ENCODE measurements at places on chromosomes 3 and 15.

DNA sequence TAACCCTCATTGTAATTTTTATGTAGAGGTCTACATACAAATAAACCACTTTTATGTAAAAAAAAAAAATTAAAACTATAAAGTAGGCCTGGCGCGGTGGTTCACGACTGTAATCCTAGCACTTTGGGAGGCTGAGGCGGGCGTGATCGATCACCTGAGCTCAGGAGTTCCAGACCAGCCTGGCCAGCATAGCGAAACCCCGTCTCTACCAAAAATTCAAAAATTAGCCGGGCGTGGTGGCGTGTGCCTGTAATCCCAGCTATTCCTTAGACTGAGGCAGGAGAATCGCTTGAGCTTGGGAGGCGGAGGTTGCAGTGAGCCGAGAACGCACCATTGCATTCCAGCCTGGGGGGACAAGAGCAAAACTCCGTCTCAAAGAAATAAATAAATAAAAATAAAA lies 766 bp upstream of the SLC12A6 start:
- no peak for DNase-seq

GRCh38 chr3:124597273-124597672 lies 133.0 kb upstream of the UMPS start:
- DNase-seq = no peak

DNA sequence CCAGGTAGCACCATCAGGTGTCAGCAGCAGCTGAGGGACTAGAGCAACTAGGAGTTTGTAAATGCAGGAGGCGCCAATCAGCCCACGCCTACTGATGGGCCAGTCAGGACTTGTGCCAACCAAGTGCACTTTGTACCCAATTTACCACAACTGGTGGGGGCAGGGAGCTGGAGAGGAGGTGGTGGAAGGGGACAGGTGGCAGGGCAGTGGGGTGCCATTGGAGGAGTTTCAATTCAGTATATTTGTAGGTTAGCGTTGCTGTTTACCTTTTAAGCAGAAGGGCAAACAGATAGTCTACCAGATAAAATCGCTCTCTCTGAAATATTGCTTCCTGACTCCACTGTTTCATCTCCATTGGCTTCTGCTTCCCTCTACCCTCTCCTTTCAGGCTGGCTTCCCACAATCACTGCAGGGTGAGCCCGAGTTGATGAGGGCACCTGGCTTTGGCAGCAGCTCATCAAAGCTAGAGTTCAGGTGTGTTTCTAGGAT lies 75.7 kb downstream of the TRIM69 start:
- no peak for DNase-seq

GRCh38 chr3:127573912-127574311 lies 16.6 kb downstream of the TPRA1 start:
- DNase-seq = no peak

- no peak for DNase-seq
Observed at GRCh38 chr15:74170875-74171578, 2.5 kb upstream of the ISLR start.

- no peak for DNase-seq
Observed at GRCh38 chr3:105137911-105138310, 228.8 kb upstream of the ALCAM start.

- DNase-seq = no peak
Observed at GRCh38 chr3:49721896-49722781, 1.6 kb downstream of the GMPPB start.

DNA sequence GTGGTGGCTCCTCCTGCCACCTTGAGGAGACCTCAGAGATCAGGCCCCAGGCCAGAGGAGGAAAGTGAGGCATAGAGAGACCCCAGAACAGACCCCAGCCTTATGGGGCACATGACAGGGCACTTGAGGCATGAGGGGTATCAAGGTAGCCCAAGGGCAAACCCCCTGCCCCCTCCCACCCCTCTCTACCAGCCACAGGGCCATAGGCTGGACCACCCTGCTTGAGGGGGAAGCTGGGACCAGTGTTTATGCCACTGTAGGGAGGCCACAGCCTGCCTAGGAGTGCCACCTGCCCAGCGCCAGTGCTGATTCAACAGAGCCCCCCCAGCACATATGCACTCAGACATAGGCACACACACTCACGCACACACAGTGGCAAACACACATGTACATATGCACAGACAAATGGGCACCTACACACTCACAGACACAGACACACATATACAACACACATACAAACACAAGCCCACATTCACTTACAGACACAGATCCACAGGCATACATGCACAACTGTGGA lies 10.3 kb downstream of the MYL3 start:
- DNase-seq = no peak

- no peak for DNase-seq
Observed at GRCh38 chr15:62770111-62770660, 272.4 kb upstream of the TPM1 start.

DNA sequence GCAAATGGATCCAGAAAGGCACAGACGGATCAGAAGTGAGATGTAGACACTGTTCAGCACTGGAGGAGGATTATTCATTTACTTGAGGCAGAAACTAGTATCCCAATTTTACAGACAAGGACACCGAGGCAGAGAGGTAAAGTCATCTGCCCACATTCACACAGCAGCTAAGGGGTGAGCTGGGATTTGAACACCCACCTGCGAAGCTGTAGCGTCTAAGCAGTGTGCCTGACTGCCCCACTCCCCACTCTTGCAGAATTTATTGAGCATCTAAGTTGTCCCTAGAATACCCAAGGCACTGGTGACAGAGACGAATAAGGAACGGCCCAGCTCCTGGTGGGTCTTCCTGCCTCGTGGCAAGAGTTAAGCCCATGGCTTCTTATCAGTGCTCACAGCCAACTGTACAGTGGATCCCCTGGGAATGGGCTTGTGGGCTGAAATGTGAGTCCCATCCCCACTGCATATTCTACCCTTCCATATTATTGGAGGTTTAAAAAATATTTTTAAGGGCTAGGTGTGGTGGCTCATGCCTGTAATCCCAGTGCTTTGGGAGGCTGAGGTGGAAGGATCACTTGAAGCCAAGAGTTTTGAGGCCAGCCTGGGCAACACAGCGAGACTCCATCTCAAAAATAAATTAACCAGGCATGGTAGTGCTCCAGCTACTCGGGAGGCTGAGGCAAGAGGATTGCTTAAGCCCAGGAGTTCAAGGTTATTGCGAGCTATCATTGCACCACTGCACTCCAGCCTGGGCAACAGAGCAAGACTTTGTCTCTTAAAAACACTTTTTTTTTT lies 77.6 kb downstream of the IQSEC1 start:
- no peak for DNase-seq

- no peak for DNase-seq
Observed at GRCh38 chr3:86658876-86659275, 332.1 kb downstream of the VGLL3 start.

- no peak for DNase-seq
Observed at GRCh38 chr3:136783708-136784191, 31.6 kb upstream of the STAG1 start.

GRCh38 chr3:138907539-138907938 lies 39.4 kb downstream of the FOXL2 start:
- no peak for DNase-seq

DNA sequence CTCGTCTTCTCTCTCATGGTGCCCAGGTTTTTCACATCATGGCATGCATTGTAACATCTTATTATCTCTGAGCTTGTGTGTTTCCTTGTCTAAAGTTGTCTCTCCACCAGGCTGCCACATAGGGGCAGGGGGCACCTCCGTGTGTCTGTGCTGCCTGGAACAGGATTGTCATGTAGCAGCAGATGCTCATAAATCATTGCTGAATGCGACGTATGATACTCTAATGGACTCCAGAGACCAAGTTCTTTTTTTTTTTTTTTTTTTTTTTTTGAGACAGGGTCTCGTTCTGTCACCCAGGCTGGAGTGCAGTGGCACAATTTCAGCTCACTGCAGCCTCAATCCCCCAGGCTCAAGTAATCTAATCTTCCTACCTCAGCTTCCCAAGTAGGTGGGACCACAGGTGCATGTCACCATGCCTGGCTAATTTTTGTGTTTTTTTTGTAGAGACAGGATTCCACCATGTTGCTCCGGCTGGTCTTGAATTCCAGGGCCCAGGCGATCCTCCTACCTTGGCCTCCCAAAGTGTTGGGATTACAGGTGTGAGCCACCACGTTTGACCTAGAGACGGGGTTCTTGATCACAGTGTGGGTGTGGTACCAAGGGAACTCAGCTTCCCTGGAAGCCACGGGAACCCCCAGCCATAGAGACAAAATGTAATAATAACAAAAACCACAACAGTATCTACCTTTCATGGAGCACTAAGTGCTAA lies 4.7 kb upstream of the DNASE1L3 start:
- no peak for DNase-seq

DNA sequence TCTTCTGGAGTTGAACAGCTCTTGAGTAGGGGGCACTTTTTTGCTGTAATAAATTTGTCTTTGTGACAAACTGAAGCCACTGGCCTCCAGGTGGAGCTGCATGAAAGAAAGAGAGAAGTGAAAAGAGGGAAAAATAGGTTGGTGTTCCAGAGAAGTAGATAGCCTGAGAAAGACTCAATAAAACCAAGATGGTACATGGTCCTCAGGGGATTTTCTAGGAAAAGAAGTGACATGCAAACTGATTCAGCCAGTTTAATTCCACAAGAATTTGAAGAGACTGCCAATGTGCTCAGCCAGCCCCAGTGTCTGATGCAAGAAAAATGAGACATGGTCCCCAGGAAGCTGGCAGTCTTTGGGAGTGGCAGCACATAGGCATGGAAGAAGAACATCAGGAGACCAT lies 152.7 kb downstream of the CD47 start:
- DNase-seq = peak; percentile 45

- no peak for DNase-seq
Observed at GRCh38 chr15:40952301-40952900, 870 bp upstream of the CHAC1 start.

- DNase-seq = no peak
Observed at GRCh38 chr3:123679712-123680386, 95.0 kb upstream of the HACD2 start.

- no peak for DNase-seq
Observed at GRCh38 chr3:193262707-193263106, 21.7 kb downstream of the PLAAT1 start.

DNA sequence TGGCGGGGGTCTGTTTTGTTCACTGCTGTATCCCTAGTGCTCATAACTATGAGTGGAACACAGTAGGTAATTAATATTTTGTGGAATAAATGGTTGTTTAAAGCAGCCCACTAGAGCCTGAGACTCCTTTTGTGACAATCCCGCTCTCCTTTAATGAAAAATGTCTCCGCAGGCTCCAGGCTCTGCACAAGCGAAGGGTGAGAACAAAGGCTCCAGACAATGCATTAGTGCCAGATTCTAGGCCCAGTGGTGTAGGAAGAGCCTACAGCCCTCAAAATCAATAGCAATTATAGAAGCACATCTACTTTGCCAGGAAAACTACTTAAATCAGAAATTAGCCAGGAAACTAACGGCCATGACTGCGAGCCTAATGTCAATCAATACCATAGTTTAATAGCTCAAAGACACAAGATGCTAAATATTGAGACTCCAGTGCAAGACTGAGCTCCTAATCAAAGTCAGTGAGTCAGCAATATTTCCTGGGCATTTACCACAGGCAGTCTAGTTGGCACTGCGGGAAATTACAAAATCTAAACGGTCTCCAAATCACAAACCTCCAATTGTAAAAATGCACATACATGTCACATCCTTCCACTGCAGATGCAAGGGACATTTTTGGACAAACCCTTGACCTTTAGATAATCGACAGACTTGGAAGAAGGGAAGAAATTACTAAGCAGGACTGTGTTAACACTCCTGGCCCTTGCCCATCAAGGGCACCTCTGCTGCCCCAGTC lies 2.3 kb downstream of the ANXA2 start:
- no peak for DNase-seq

DNA sequence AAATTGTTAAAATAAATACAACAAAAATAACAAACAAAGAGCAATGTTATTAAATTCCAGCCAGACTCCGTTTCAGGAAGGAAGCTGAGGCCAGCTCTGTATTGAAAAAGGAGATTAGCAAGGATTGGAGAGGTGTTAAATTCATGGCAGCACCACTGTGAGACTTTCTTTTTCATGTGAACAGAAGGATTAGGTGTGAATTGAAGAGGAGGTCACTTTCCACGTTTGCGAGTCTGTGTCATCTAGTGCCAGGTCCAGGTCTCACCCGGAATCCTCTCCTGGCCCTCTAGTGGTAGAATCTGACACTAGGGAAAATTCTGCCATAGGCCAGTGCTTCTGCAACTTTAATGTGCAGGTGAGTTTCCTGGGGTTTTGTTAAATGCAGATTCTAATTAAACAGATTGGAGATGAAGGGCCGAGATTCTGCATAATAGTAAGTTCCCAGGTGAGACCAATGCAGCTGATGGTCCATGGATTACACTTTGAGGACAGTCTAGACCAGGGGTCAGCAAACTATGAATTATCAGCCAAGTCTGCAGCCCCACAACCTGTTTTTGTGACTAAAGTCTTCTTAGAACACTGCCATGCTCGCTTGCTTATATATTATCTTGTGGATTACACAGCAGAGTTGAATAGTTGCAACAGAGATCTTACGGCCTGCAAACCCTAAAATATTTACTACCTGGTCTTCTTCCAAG lies 9.2 kb upstream of the SLC6A1 start:
- DNase-seq = no peak

GRCh38 chr15:26887926-26888666 lies 21.2 kb downstream of the GABRA5 start:
- no peak for DNase-seq

DNA sequence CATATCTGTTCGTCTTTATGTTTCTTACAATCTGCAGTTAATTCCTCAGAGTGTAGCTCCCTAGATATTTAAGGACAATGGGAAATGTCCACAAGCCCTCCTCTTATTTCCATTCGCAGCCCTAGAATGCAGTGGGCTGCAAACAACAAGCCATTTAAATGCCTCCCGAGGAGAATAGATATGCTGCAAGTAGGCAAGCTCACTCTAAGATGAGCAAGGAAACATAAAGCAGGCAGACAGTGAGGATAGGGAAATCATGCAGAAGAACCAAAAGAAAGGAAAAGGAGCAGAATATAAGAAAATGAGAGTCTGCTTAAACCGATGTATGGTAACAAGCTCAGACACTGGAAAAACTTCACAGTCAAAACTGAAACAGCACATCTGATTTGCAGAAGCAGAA lies 561.9 kb downstream of the GBE1 start:
- DNase-seq = no peak

DNA sequence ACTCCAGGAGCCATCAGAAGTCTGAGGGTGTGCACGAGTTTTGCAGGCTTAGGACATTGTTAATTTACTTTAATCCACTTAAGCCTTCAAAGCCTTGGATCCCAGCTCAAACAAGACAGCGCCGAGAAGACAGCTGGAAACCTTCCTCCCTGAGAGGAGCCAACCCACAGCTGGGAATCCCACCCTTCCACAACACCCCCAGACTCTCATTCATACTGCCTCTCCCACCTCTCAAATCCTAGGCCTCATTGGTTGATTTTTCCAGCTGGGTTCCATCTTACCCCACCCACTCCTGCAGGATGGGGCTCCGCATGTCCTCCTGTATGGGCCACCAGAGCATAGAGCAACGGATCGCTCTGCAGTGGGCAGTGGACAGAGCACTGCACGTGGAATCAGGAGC lies 80.4 kb downstream of the SEMA5B start:
- no peak for DNase-seq

- DNase-seq = no peak
Observed at GRCh38 chr3:196111939-196112386, 30.1 kb upstream of the TFRC start.

All from CD4-positive, alpha-beta T cell (primary cell).